ENCODE measurements at places on chromosomes 7 and 10.

DNA sequence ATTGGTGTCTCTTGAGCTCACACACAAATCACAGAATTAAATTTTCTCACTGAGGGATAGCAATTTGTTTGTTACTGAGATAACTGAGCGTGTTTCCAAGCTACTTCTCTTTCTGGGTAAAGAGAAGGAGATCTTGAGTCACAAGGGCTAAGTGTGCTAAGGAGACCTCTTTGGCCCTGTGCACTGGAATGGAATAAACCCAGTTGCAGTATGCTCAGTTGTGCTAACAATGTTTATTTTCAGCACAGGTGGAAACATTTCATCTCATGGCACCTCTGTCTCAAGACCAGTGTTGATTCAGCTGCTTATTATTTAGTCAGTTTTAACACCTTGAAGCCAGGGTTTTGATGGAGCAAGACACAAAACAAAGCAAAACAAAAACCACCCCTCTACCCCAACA, 22.5 kb upstream of the UBE2H start:
- no peak for DNase-seq

- no peak for DNase-seq
These were observed 20.5 kb downstream of the ZRANB1 start for GRCh38 chr10:124962421-124962820.

DNA sequence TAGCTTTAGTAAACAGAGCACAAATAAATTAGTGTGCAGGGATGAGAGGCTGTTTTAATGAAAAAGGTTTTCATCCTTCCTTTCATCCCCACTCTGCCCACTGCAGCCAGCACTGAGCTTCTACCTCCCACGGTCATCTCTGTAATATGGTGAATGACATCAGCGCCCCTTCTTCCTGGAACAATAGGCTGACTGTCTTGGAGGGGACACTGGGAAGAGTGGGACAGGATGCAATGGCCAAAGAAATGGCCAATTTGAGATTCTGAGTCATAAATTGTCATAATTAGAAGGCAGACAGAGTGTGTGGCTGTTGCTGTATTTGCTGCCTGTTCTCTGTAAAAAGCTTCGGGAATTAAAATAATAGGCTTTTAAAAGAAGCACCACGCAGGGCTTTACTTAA, 126.7 kb upstream of the CALN1 start:
- DNase-seq = no peak

DNA sequence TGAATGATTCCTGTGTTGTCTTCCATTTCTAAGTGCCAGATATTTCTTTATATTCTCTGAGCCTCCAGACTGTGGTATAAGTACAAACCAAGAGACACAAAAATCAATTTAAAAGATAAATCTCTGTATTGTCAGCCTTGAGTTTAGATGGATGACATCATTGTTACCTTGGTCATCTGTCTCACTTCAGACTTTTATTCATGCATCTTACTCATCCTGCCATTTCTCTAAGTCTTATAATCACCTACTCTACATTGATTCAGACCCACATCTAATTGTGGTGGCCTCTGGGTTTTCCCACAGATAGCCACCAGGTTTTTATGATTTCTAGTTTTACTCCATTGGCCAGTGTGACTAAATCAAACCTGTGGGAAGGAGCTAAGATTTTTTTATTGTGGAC, 26.8 kb upstream of the HDAC9 start:
- no peak for DNase-seq

GRCh38 chr7:158267742-158268435, 319.7 kb downstream of the PTPRN2 start:
- DNase-seq = no peak

DNA sequence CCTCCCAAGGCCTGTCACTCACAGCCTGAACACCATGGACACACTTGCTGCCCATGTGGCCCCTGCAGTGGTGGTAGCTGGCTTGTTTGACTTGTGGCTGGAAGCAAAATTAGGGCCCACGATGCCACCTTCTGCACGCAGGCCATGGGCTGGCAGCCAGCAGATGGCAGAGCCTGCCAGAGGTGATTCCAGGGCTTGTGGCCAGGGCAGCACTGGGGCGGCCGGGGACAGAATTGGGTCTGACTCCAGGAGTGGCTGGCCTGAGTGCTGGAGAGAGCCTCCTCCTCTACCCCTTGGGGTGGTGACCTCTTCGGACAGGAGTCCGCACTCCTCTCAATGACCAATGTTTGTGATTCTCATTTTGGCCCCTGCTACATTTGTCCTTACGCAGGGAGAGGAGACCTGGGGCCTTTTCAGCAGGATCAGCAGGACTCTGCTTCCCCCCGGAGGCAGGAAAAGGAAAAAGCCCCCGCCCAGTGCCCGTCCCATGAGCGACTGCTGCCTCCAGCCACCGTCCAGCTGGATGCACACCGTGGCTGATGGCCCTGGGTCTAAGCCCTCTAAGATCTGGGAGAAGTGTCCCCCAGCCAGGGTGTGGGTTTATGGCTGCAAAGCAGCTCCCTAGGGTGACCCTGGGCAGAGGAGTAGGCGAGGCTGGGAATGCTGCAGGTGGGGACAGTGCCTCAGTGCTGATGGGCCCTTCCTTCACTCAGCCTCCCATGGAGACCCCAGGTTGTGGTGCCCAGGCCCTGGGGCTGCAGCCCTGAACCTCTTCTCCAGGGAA, 26.5 kb downstream of the DNAJB12 start:
- DNase-seq = no peak

GRCh38 chr10:12719365-12719764, 282.1 kb downstream of the CCDC3 start:
- no peak for DNase-seq

DNA sequence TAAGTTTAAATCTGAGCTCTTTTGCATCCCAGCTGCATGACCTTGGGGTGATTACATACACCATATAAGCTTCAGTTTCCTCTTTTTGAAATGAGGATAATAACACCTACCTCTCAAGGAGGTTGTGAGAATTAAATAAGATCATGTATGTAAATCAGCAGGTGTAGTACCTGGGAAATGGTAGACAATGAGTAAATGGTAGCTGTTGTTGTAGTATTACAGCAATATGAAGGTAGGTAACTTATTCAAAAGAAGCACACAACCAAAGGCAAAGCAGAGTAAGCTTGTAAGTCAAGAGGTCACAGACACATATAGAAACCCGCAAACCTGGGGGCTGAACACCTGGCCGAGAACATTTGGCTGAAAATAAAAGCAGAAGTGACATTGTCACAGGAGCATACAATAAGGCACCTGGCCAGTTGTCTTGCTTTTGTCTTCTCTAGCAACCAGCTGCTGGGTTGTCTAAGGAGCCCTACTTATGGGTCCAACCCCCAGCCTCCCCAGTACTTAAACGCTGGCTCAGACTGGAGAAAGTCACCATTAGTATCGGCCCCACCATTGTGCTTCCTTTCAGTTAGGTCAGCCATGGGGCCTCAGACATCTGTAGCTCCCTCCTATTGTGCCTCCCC, 203.6 kb upstream of the MKLN1 start:
- DNase-seq = peak; percentile 42

GRCh38 chr10:7383442-7383841, 27.4 kb downstream of the SFMBT2 start:
- DNase-seq = no peak

GRCh38 chr7:153027210-153027609, 267.7 kb downstream of the ACTR3B start:
- no peak for DNase-seq

- DNase-seq = no peak
These were observed 5.1 kb upstream of the MYO1G start for GRCh38 chr7:44983742-44984477.

- DNase-seq = no peak
These were observed 149.4 kb upstream of the PTN start for GRCh38 chr7:137492889-137493288.

DNA sequence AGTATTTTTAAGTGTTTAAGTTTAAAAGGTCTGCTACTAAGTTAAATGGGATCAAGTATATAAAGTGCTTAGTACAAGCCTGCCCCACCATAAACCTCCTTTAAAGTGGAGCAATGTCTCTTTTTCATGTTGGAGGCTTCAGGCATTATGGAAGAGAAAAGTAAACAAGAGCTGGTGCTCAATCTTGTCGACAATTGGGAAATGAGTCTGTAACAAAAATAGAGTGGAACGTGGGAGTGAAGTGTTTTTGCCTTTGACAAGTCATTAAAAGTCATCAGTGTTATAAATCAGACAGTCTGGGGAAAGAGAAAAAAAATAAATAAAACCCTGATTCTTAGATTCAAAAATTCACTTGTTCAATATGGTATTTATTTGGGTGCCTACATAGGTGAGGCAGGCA, 44.7 kb downstream of the DNAJC12 start:
- no peak for DNase-seq

DNA sequence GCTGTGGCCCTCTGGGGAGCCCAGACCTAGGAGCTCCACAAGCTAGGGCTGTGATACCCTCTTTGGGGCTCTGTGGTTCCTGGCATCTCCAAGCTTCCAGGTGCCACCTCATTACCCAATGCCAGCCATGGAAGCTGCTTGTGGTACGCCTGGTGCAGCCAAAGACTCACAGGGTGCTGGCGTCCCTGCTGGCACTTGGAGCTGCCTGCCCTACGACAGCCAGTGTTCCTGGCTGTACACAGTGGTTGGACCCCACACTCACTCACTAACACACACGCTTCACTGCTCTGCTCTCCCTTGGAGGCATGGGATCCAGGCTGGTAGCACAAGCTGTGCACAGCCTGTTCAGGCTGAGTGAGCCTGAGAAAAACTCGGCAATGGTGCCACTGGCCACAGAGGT, 894.1 kb upstream of the PHF14 start:
- DNase-seq = no peak

DNA sequence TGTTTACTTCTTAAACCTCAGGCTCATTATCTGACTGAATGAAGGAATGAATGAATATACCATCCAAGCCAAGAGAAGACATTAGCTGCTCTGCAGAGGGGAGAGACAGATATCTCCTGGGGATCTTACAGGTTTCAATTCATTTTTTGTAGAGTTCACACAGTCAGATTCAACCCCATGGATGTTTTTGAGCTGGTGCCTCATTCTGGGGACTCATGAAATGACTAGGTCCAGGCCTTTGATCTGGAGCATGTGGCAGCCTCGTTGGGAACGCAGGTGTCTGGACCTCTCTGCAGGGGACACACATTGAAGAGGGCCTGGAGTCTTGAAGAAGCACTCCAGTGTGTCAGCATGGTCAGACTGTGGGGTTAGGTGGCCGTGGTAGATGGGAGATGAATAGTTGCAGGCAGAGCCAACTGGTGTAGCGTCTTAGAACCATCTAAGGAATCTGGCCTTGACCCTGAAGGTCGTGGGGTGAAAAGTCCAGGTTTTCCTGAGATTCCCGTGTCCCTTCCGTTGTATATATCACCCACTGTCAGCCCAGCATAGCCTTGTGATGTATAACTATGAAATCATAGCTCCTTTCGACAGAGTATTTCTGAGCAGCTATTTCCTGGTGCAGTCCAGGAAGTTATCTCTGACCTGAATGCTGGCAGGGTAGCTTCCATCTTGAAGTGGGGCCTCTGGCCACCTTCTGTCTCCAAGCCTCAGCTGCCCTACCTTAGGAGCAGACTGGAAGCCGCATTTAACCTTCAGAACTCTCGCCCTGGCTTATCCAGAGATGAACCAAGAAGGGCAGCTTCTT, 22.3 kb downstream of the BTBD16 start:
- no peak for DNase-seq

DNA sequence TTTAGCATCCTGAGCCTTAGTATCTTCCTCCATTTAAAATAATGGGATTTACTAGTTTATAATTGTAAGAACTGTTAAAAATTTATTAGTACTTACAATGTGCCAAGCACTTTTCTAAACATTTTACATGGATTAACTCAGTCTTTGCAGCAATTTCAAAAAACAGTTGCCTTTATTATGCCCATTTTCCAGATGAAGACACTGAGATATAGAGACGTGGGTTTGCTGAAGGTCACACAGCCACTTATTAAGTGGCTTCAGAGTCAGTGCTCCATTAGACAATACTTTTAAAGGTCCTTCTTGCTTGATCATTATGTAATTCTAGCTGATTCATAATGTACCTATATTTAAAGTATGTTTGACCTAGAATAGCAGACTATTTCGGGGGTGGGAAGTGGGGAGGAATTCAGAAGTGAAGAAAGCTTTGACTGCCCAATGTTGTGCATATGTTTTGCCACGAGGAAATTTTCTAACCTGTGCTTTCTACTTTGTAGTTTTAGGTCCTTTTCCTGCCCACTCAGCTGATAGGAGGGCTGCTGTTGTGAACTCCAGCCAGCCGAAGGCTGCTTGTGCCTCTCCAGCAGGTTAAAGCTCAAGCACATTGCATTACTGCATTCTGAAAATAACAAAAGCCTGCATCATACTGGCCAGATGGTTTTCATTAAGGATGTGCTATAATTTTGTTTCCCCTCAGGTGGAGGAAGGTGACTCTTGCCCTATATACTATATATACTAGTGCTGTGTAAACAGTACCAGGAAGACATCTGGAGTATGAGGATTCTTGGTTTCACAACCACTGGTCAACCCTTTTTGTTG, 4.3 kb downstream of the PLEKHA8 start:
- DNase-seq = no peak

- no peak for DNase-seq
These were observed 188.4 kb upstream of the CACNA2D1 start for GRCh38 chr7:82631998-82632397.

GRCh38 chr7:77571801-77572200, 34.7 kb downstream of the PTPN12 start:
- DNase-seq = no peak

- no peak for DNase-seq
These were observed 44.9 kb upstream of the ANK3 start for GRCh38 chr10:60434418-60435046.

DNA sequence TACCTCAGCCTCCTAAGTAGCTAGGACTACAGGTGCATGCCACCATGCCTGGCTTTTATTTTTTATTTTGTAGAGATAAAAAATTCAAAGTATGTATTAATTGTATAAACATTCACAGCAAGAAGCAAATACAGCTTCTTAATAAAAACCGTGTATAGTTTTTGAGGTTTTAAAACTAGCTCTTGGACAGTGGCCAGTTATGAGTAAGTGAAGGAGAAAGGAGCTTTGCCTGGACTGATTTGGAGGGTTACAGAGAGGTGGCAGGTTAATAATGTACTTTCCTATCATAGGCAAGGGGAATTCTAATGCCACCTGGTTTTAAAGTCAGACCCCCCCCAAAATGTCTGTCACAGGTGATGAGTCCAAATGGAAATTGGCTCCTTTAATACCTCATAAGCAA, 43.4 kb downstream of the ZNRF2 start:
- no peak for DNase-seq

DNA sequence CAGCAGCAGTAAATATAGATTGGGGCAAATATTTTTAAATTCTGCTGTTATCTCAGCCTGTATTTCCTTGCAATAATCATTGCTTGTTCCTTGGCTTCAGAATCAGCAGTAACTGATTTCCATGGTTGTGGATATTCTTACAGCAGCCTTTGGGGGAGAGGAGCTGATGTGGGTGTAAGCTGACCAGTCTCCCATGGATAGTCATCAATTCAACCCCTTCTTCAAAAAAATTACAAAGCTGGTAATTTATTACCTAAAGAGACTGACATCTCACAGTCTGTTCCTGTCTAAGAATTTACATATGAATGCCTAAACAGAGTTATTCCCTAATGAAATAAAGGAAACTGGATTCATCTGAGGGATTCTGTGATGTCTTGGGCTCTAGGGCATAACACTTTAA, 103.1 kb upstream of the CABCOCO1 start:
- DNase-seq = no peak

GRCh38 chr10:98262571-98262970, 5.4 kb downstream of the LOXL4 start:
- DNase-seq = no peak

- no peak for DNase-seq
These were observed 118.1 kb downstream of the WDR11 start for GRCh38 chr10:120969219-120969645.

GRCh38 chr7:139940866-139941265, 111.8 kb downstream of the TBXAS1 start:
- no peak for DNase-seq

Data from GM12891 (cell line).